Bronchial epithelial cell (primary cell): ENCODE measurements at places on chromosomes 5 and 9.

GRCh38 chr9:79769476-79770275 lies 197.9 kb downstream of the TLE4 start:
- peak; percentile 33 for DNase-seq

DNA sequence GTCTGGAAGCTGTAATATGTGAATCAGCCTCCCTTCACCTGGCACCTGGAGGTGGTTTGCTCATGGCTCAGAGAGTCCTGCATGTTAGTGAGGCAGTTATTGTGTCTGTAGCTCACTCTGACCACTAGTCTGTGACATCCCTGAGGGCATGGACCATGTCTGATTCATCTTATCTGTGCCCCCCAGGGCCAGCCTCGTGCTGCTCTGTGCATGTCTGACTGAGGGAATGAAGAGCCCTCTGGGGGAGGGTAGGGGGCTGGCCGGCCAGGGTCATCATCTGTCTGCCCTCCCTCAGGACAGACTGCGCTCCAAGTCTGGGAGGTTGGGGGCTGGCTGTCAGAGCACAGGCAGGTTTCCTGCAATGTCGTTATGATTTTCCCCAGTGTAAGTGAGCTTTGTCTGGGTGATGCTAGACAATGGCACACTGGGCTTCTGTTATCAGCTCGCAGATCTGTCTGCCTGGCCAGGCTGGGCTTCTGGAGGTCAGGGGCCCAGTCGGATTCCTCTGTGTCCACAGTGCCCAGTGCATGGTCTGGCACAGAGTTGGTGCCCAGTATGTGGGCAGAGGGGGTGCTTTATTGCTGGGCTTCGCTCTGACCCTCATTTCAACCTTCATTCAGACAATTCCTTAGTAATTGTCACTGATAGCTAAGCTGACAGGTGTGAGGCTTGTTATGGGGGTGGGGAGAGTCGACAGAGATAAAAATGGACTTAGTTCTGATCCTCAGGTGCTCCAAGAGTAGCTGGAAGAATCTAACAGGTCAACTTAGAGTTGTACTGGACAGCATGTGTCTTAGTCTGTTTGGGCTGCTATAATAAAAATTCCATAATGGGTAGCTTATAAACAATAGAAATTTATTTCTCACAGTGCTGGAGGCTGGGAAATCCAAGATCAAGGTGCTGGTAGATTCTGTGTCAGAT lies 85.7 kb upstream of the SHB start:
- DNase-seq, result peak; percentile 49

DNA sequence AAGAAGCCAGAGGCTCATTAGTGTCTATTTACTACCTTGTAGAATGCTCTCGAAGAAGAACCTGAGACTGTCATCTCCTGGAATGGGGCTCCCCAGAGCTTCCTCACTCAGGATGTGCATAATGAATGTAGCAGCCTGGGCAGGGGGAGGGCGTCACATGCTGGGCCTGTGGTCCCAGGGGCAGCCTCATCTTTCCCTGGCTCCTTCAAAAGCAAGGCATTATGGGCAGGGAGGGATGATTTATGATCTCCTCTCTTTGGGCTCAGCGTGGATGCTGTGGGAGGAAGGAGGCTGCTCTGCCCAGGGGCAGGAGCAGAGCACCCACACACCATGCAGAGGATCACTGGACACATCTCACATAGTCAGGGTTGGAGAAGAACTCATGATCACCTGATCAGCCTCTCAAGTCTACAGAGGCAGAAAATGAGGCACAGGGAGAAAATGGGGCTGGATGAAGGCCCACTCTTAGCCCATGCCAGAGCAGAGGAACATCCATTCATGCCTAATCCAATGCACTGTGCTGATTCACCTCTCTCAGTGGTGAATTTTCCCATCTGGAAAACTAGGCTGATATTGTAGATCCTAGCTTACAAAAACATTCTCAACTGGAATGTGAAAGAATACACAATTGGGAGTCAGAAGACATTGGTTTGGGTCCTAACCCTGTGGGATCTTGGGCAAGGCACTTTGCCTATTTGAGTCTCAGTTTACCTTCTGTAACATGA lies 173.7 kb downstream of the CARTPT start:
- DNase-seq, result no peak

- peak; percentile 87 for DNase-seq
These were observed 42.6 kb downstream of the ANKRD55 start for GRCh38 chr5:56190497-56190896.

DNA sequence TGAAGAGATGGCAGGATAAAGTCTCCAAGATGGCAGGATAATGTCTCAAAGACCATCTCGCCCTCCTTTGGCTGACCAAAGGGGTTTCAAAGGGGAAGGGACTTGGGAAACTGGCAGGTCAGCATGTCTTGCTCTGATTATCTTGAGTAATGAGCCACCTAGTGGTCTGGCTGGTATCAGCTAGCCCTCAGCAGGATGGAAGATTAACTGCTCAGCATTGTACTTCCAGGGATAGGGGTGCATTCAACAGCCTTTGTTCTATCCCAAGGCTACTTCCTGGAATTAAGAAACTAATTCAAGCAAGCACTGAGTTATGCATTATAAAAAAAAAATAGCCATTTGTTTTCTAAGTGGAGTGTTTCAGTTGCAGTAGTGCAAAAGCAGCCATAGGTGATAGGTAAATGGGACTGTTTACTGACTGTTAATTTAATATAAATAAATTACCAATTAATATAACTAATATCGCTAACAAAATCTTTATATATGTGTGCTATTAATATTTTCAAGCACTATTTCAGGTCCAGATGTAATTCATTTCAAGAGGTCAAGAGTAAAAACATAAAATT lies 555.5 kb downstream of the CDH9 start:
- peak; percentile 20 for DNase-seq

DNA sequence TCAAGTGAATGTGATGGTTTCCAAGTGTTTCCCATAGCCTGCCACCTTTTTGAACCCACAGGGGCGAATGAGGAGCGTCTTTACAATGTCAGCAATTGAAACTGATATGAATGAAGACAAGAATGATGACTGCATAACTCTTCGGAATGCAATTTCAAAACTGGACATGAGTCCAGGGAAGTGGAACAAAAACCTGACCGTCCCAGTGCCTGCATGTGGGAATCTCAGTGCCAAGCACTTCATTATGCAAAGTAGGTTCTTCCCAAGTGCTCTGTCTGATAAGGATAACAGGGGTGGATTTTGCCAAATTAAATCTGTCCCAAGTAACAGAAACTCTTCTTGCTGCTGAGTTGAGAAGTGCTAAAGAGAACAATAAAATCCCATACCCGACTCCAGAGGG lies 243.8 kb upstream of the ADAMTS16 start:
- no peak for DNase-seq

DNA sequence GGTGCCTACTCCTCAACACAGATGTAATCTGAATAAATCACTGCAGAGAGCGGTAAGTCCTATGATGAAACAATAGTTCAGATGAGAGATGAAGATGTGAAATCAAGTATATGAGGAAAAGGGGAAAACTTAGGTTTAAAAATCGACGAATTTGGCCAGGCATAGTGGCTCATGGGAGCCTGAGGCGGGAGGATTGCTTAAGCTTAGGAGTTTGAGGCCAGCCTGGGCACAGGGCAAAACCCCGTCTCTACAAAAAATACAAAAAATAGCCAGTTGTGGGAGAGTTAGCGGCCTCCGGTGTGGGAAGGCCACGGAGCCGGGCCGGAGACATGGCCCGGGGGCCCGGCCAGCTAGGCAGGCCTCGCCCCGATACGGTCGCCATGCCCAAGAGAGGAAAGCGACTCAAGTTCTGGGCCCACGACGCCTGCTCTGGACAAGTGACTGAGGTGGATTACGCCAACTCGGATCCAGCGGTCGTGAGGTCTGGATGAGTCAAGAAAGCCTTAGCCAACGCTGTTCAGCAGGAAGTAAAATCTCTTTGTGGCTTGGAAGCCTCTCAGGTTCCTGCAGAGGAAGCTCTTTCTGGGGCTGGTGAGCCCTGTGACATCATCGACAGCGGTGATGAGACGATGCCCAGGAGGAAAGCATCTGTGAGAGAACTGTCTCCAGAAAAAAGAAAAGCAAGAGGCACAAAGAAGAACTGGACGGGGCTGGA lies 62.8 kb upstream of the SUB1 start:
- DNase-seq, result peak; percentile 15

GRCh38 chr5:82614706-82615105 lies 336.6 kb upstream of the RPS23 start:
- no peak for DNase-seq

DNA sequence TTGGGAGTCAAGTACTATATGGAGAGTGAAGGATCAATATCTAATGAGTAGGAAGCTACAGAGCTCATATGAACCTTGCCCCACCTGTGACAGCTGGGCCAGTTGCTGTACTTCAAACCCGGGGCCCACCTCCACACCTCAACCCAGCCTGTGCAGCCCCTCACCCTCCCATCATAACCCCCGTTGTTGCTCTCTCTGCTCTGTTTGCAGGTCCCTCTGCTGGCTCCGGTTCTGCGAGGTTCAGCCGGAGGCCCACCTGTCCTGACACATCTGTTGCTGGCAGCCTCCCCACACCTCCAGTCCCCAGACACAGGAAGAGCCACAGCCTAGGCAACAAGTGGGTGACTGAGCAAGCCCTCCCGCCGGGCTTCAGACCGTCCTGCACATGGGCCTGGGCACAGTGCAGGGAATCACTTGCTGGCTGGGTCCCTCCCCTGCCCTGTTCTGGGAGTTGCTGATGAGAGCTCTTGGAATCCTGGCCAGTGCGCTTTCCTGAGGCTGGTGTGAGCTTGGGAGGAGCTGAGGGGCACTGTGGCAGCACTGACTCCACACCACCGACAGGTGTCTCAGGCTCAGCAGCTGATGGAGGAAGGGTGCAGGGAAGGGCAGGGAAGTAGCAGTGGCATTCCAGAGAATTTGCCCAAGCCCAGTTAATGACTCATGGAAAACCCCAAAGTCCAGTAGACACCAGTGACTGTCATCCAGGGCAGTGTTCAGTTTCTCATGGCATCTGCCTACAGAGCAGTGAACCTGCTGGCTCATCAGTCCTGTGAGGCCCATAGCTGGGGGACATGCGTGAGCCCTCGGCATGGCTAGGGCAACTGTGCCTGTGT lies 69.5 kb upstream of the GARNL3 start:
- peak; percentile 63 for DNase-seq

DNA sequence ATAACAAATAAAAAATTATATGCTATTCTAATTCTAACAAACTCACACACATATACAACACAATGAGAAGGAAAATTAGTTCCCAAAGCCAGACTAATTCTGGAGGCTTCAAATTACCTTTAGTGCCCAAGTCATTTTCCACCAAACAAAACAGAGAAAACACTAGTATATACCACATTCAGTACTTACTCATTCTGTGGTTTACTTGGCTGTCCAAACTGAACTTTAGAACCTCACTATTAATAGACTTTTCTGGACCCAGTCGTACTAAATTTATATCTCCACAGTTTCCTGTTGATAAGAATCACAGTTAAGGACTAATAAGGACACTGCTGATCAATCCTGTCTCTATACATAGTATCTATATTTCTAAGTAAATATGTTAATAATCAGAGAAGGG lies 66.4 kb downstream of the SETX start:
- DNase-seq, result no peak

GRCh38 chr5:175629261-175629660 lies 28.6 kb upstream of the HRH2 start:
- no peak for DNase-seq

- DNase-seq, result no peak
These were observed 78.1 kb downstream of the ADAMTS2 start for GRCh38 chr5:179267071-179267670.

DNA sequence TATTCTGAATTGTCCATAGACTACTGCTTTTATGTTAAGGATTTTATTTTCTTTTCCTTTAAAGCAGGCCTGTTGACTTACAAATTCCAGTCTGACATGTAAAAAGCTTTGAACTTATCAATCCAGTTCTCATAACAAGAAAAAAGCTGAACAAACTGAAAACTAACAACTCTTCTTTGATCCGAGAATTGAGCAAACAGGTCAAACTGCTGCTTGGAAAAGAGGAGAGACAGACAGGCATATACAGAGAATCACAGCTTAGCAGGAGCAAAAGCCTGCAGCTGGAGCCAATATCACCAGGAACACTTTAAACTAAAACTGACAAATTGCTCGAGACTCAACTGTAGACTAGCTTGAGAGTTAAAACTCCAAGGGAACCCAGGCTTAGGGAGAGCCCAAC lies 85.8 kb downstream of the HINT1 start:
- no peak for DNase-seq

DNA sequence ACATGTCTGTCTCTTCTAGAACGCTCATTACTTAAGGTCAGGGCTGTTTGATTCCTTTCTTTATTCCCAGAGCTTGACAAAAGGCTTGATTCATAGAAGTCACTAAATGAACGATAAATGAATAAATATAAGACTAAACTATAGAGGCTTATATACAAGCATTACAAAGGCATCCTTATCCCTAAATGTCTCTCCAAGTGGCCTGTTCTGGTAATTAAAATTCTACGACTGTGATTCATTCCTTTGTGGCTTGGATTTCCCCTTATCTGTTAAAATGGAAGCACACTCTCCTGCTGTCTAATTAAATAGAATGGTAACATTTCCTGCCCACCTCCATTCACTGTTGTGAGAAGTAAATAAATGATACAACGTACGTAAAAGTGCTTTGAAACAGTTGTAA lies 49.5 kb downstream of the C7 start:
- no peak for DNase-seq

DNA sequence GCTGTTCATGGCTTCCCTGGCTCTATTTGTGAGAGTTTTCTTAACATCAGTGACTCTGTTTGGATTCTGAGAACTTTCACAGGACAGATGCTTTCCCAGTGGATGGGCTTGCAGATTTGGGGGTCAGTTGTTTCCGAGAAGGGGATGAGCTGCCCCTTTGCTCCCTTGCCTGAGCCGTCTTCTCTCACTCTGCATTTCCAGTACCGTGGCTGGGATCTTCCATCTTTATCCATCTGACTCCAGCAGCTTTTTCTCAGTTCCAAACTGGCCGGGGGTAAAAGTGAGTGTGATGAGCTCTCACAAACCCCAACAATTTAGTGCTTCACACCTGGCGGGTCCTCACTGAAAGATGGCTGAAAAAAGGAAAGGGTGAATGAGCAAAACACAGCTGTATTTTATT lies 79.1 kb downstream of the TENT4A start:
- no peak for DNase-seq

- DNase-seq, result no peak
These were observed 24.5 kb upstream of the PDZD2 start for GRCh38 chr5:31614151-31615020.

GRCh38 chr9:95007226-95007869 lies 280.8 kb downstream of the AOPEP start:
- no peak for DNase-seq

DNA sequence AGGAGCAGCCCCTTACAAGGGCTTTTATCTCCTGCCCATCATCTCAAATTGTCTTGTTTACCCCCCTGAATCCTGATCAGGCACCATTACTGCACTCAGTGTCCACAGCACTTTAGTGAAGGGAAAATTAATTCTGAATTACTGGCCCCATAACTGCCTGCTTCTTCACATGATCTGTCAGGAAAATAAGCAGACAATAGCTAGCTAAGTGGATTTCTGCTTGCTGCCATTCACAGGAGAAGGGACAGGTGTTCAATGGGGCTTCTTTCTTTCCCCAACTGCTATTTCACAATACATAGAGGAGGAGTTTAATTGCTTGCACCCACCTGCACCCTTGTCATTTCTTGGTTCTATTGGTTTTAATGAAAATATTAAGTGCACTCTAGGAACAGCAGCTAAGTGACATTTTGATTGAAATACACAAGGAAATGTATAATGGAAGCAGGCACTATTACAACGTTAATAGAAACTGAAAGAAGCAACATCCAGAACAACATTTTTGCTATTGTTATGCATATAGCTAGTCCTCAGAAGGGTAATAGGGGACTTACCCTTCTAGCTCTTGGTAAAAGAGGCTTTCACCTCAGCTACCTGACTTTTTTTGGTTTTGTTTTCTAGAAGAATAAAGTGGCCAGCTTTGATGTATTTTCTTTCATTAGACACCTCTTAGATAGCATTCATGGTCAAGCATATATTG lies 599.3 kb upstream of the TLE4 start:
- DNase-seq, result no peak
